ENCODE measurements at places on chromosomes 1 and 21.

DNA sequence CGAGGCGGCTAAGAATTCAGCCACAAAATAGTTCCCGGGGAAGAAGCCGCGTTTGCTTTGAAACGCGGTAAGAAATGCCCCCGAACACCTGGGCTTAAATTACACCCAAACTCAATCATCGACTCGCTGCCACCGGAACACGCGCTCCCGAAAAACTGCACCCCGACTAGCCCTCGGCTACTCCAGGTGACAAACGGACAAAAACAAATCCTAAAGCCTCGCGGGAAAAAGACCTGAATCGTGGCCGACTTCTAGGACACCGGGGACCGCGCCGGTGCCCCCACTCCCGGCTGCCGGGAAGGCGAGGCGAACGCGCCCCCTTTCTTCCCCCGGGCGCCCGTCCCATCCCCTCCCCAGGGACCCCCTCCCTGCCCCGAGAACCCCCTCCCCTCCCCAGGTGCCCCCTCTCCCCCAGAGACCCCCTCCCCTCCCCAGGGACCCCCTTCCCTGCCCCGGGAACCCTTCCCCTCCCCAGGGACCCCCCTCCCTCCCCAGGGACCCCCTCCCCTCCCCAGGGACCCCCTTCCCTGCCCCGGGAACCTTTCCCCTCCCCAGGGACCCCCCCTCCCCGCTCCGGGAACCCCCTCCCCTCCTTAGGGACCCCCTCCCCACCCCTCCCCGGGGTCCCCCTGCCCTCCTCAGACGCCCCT lies 628 bp downstream of the C1orf159 start:
- no peak for DNase-seq

- no peak for DNase-seq
Observed at GRCh38 chr1:9368356-9368755, 75.7 kb downstream of the SPSB1 start.

DNA sequence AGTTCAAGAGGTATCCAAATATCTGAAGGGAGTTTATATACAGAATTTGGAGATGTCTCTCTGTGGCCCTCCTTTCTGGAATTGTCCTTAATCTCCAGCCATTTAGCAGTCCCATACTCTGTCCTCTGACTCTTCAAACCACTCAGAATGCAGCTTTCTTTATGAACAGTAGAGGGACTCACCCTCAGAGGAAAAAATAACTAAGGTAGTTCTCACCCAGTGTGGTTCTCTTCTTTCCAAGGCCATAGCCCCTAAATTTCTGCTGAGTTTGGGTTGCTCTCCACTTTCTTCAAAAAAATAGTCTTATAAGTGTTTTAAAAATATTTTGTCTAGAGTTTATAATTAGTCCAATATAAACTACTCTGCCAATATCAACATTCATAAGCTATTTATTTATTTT lies 369.7 kb downstream of the MATN1 start:
- DNase-seq, result no peak

DNA sequence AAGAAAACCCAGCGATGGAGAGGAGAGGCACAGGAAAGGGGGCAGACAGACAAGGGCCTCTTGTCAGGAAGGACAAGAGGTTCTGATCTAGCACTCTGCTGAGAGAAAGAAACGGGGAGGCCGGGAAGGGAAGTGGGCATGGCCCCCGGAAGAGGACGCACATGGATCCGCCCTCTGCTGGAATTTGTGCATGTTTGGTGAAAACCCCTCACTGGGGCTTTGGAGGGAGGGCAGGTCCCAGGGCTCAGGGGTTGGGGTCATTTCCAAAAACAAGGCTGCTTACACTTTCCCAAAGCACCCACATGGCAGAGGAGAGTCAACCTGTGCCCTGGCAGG lies 32.4 kb upstream of the ECE1 start:
- DNase-seq, result no peak

- no peak for DNase-seq
Observed at GRCh38 chr1:20601129-20601825, 12.4 kb downstream of the CDA start.

- no peak for DNase-seq
Observed at GRCh38 chr1:9486466-9487140, 52.7 kb upstream of the SLC25A33 start.

DNA sequence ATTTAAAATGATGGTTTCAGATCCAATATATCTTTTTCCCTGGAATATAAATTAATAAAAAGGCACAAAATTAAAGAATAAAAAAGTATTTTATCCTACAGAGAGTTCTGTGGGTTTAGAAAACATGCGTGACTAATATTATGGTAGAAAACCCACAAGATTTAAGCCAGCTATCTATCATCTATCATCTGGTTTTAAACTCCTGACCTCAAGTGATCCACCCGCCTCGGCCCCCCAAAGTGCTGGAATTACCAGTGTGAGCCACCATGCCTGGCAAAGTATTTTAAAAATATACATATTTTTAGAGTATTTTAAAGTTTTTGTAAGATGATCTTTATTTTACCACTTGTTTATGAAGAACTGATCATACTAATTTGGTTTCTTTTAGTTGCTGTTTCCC lies 79.5 kb downstream of the NRIP1 start:
- DNase-seq, result no peak

DNA sequence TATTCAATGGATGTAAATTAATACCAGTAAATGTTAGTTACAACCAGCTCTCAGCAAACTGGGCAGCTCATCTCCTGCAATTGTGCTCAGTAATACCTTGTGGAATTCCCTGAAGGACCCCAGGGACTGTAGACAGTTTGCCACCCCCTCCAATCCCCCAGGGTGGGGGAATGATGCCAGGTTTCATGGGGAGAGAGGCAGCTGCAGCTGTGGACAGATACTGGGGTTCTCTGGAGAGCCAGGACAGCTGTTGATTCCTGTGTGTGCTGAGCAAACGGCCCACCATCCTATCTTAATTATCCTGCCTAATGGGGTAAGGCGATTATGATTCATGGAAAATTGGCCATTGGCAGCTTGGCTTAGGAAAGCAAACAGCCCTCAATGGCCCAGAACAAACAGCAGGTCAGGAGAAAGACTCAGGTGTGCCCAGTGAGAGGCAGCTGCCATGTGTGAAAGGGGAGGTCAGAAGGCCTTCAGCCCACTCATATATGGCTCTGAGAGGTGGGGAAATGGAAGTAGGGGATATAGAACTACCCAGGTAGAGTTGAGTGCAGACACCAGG lies 148.9 kb upstream of the CTTNBP2NL start:
- DNase-seq, result no peak

- no peak for DNase-seq
Observed at GRCh38 chr1:197062692-197063091, 4.4 kb downstream of the F13B start.

DNA sequence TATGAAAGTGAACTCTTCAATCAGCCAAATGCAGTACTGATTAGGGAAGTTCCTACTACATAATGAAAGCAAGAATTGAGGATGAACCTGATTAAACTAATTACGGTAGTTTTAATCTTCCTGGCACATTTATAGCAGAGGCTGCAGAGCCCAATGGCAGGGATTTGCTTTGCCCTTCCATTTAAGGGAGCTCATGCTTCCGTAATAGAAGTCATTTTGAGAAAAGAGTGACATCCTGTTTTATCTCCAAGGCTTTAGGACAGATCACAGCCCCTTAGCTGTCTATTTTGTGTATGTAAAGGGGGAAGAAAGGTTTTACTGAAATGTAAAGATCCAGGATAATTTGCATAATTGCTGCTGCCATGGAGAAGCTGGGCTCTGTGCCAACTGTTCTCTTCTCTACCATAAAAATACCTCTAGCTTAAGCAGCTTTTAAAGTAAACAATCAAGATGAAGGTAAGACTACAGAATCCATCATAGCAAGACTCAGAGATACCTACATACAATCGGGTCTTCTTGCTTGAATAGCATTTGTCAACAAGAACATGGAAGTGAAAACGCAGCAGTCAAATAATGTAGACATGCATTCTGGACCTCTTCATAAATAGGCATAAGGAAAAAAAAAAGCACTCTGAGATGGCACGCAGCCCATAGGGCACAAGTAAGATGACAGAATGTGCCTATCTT lies 62.5 kb downstream of the ASH1L start:
- no peak for DNase-seq

DNA sequence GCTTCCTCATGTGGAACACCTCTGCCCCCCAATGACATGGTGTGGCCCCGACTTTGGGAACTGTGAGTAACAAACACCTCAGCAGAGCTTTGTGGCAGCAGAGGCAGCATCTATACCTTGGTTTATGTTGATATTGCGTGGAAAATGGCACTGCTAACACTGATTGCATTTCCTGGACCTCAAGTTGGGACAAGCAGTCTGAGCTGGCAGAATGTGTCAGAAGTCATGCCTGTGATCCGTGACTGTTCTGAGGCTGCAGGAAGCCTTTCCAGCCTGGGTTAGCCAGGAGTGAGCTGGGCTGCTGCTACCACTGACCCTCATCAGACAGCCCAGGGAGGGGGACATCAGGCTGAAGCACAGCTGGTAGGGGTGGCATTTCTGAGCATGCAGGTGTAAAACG lies 268.5 kb downstream of the KCNJ6 start:
- no peak for DNase-seq

DNA sequence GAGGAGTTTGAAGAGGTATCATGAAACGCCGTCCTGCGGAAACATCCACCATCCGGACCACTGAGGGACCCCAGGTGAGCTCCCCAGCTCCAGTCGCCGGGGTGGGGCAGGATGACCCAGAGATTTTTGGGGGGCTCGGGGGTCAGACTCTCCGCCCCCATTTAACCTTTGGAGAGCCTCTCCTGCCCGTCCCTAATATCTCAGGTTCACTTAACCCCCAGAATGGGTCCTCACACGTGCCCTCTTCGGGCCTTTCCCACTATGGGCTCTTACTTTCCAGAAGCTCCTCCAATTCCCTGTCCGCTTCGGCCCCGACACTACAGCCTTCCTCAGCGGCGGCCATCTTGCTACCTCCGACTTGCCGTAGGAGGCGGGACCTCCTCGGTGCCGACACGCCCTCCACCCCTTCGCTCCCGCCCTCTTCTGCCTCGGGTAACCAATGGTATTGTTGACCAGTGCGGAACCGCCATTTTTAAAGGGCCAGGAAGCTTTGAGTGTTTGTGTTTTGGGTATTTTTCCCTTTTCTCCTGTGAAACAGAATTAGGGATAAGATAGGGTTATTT lies at the start of gene PEX19:
Gene PEX19 (minus strand): TSS at position 352 of the 563 bp plus-strand sequence. CDS start 9 bp downstream, at position 343.
- peak; percentile 90 for DNase-seq

GRCh38 chr1:161330346-161330745 lies 16.2 kb downstream of the SDHC start:
- no peak for DNase-seq

DNA sequence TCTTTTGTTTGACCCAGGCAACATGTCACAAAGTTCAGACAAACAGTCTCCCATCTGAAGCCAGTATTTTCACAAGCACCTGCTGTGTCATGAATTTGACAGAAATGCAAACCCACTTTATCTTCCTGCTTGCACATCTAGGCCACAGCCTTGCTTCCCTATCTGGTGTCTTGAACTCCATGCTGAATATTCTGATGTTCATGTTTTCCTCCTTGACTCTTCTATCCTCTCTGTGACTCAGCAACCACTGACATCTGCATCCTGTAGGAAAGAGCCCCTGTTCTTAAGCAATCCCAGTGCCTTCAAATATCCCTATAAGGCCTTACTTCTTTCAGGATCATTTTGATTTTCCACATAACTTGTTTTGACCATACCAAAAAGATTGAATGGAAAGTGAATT lies 6.5 kb downstream of the CD55 start:
- DNase-seq, result no peak

DNA sequence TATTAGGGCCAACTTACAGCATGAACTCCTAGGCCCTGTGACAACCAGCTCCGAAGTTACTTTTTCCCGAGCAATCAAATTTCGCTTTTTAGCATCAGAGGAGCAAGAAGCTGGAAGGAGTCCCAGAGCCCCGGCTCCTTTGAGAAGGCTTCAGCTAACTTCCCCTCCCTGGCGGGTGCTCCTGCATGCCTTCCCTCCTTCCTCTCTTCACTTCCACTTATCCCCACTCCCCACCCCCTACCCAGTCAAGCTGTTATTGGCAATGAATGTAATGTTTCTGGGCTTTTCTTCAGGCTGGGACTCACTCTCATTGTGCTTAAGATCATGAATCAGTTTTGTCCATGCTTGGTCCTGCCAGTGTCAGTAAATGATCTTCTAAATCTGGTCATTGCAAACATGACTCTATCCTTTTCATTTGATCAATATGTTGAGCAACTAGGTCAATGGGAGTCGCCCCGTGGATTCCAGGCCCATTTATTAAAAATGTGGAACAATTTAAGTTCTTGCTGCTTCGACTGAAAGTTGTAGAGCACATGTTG lies 94.5 kb upstream of the TSPAN2 start:
- no peak for DNase-seq

- DNase-seq, result no peak
Observed at GRCh38 chr1:94559921-94560320, 18.4 kb upstream of the F3 start.

DNA sequence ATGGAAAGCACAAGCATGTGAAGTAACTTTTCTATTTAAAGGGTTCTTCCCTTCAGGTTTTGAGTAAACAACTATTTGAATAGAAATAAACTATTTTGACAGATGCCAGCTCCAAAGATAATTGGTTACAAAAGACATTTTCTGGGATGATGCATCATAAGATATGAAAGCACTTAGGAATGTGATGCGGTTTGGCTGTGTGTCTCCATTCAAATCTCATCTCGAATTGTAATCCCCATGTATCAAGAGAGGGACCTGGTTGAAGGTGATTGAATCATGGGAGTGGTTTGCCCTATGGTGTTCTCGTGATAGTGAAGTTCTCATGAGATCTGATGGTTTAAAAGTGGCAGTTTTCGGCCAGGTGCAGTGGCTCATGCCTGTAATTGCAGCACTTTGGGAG lies 6.4 kb downstream of the DISP1 start:
- DNase-seq, result no peak

Data from stimulated activated naive CD4-positive, alpha-beta T cell treated with Interleukin-2 at 50 U/mL for 16 hours (primary cell).